HT1080 (cell line): ENCODE measurements at places on chromosomes 1 and 21.

DNA sequence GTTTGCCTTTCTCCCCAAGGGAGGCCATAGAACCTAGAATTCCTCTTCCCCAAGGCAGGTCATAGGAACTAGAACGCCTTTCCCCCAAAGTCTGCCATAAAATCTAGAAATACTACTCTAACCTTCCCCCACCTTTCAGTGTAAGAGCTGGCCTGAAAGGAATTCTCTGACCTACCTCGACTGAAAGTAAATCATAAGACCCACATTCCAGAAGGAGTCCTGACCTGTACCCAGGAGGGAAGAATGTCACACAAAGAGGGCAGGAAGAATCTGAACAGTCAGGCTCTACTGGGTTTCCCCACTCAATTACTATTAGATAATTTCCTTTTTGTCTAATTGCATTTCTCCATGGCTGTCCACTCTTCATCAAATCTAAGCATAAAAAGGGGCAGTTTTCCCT lies 5.7 kb upstream of the ATG4C start:
- DNase-seq, result no peak

DNA sequence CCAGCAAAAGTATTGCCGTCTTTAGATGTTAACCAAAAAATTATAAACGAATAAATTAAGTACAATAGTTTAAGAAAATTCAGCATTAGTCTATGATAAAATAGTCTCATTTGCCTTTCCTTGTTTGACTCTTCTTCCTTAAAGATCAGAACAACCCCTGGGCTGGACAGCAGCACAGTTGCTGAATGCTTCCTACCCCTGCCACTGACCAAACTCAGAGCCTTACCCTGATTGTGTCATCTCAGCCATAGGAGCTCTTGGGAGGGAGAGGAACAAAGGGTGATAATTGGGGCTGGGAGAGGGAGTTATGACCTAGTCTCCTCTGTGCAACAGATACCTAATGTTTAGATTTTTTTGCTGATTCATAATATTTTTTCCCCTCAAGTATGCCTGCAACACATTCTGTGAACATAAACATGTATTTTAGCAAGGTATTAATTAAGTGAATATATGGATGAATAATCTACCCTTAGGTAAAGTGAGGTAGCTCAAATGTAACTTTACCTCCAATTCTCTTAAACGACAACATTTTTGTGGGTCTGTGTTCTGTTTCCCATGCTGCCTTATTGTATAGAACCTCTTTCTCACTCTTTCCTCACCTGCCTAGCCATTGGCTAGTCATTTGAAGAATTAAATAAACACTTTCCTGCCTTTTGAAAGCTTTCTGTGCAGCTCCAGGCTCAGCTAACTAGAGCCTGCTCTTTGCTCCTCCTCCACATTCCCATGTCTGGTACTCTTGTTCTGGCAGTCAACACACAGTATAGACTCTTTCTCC lies 46.1 kb downstream of the FGGY start:
- no peak for DNase-seq

GRCh38 chr1:40772146-40772955 lies 11.2 kb upstream of the KCNQ4 start:
- no peak for DNase-seq

DNA sequence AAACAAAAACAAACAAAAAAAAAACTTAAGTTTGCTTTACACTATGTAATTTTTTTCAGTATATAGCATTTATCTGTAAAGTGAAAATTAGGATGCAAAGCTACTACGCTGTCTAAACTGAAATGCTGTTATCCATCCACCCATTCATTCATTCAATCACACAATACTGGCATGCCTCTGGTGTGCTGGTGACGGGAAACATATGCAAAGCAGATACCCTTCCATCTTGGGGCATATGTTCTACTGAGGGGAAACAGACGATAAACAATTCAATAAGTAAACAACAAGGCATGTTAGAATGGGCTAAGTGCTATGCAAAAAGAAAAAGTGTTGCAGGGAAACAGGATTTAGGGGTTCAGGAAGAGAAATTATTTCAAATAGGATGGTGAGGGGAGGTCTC lies 3.2 kb downstream of the CLSTN1 start:
- no peak for DNase-seq

- no peak for DNase-seq
Observed at GRCh38 chr1:229938551-229938950, 128.5 kb upstream of the GALNT2 start.

- no peak for DNase-seq
Observed at GRCh38 chr1:178664278-178664677, 60.8 kb upstream of the RALGPS2 start.

DNA sequence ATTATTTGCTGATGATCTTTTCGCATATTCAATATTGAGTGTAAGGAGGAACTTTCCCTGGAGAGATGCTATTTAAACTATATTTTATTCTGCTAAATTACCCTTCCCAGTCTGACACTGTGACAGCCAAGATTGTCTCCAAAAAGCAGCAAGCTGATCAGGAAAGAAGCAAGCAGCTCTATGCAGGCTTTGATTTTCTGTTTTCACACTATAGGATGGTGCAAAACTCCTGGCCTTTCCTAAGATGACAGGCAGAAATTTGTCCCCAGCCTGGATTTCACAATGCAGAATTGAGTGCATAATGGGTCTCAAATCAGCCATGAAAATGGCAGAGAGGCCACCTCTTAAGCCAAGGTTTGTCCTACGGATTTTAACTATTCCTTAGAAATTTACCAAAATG lies 1.1 kb downstream of the SGIP1 start:
- no peak for DNase-seq

GRCh38 chr21:27086630-27087029 lies 119.7 kb upstream of the ADAMTS5 start:
- no peak for DNase-seq

DNA sequence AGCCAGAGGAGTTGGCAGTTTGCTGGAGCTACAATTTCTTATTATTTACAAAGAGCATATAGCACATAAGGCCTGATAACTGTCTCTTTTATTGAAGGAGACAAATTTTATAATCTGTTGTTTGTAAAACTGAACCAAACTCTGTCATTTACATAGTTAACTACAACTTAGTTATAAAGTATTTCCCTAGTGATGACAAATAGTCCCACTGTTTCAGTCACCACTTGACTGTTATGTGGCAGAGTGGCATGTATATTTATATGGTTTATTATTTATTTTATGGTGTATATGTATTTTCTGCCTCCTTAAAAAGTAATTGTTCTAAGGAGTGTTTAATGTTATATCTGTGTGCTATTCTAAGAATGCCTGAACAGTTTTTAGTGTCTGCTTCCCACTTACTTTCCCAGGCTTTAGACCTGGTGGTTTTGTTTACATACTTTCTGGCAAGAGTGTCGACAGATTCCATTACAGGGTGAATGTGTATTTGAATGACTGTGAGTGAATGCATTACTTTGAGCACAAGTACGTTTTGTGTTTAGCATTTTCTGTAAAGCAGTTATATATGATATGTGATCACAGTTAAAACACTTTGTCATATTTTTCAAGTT lies 10.0 kb downstream of the TSEN15 start:
- DNase-seq, result no peak

DNA sequence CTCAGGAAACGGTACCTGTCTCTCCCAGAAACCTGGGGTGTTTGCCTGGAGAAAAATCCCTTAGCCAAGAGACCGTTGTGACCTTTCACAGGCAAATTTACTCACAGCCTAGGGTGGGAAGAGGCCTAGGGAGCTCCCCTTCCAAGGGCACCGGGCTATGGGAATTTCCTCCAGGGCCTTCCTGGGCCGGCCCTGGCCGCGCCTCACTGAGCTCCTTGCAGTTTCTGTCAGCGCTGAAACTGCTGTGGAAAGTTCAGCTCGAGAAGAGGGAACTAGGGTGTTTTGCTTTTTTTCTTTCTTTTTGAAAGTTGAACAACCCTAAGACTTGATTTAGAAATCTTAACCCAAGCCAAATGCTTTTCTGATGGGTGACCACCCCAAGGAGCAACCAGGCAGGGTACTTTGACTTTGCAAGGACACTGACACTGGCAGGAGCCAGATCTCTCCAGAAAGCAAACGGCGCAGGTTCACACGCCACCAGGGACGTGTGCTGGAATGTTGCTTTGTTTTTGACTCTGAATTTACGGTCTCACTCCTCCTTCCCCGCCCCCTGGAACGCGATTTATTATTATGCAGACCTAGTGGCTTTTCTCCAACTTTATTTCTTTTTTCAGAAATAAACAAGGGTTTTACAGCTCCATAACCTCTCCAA lies 229.6 kb upstream of the JUN start:
- DNase-seq, result no peak

DNA sequence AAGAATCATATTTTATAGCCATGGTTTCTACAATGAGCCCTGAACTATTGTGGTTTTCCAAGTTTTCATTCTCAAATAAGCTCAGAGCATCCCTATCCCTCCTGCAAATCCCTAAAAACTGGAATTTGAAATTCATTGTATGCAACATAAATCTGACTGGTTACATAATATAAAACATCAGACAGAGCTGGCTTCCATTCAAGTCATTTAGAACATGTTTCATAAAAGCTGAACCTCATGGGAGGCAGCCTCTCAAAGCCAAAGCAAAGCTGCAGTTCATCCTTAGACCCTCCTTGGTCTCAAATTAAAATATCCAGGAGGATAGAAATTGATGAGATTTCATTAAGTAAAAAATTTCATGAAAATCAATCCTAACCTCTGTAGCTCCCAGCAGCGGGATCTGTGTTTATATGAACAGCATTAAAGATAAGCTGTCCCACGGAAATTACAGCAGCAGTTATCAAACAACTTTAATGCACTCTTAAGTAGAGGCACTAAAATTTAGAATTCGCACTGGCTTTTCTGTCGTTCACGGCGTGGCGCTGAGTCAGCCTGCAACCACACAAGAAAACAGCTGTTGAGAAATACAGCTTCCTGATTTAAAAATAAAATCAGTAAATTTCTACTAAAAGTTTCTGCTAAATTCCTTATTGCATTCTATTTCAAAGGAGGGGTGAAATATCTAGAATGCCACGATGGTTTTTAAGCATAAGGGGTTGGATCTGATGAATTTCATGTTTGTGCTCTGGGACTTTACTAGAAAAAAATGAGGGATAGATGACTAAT lies 99.9 kb upstream of the TIAM1 start:
- DNase-seq, result no peak
